ENCODE measurements at places on chromosomes 2 and 18. TPM values are rescaled to one million over a fixed set of nuclear protein-coding genes. Genes with fewer than 3 reads are reported as not detected.

CHST9 gene
- 0.14 TPM for total RNA-seq

POTEJ gene
- total RNA-seq: not detected

SCYGR8 gene
- not detected for total RNA-seq

TUBB8B gene
- not detected for total RNA-seq

DYNAP gene
- not detected for total RNA-seq

MAL gene
- 1.0 TPM for total RNA-seq

PRSS56 gene
- not detected for total RNA-seq

PLCL1 gene
- total RNA-seq: 7.5 TPM

CAVIN2 gene
- 48.8 TPM for total RNA-seq

POTEI gene
- total RNA-seq: not detected

MDH1 gene
- 148 TPM for total RNA-seq

SLC8A1 gene
- total RNA-seq: 121 TPM

KCTD18 gene
- 13.8 TPM for total RNA-seq

ZNF519 gene
- total RNA-seq: 10.2 TPM

GCG gene
- not detected for total RNA-seq

FAM161A gene
- total RNA-seq: 1.9 TPM

PRKAG3 gene
- total RNA-seq: 0.23 TPM

CFAP221 gene
- total RNA-seq: 3.2 TPM

FER1L5 gene
- not detected for total RNA-seq

SPATA3 gene
- total RNA-seq: not detected

ANKRD36B gene
- 24.3 TPM for total RNA-seq

RAMP1 gene
- 116 TPM for total RNA-seq

HOXD4 gene
- total RNA-seq: 7.2 TPM

ADAM23 gene
- 3.4 TPM for total RNA-seq

DNAH6 gene
- 0.24 TPM for total RNA-seq

GATA6 gene
- 32.7 TPM for total RNA-seq

KLHL29 gene
- 9.9 TPM for total RNA-seq

C2orf66 gene
- not detected for total RNA-seq

RNASEH1 gene
- 20.7 TPM for total RNA-seq

CABYR gene
- 7.6 TPM for total RNA-seq

ANKRD30BL gene
- total RNA-seq: 0.14 TPM

CFAP65 gene
- not detected for total RNA-seq

HOXD12 gene
- not detected for total RNA-seq

EGR4 gene
- not detected for total RNA-seq

SPP2 gene
- not detected for total RNA-seq

PSMA8 gene
- total RNA-seq: not detected

CNTNAP5 gene
- total RNA-seq: not detected

MAP3K19 gene
- total RNA-seq: not detected
